ENCODE measurements at places on chromosomes 3 and 15.

DNA sequence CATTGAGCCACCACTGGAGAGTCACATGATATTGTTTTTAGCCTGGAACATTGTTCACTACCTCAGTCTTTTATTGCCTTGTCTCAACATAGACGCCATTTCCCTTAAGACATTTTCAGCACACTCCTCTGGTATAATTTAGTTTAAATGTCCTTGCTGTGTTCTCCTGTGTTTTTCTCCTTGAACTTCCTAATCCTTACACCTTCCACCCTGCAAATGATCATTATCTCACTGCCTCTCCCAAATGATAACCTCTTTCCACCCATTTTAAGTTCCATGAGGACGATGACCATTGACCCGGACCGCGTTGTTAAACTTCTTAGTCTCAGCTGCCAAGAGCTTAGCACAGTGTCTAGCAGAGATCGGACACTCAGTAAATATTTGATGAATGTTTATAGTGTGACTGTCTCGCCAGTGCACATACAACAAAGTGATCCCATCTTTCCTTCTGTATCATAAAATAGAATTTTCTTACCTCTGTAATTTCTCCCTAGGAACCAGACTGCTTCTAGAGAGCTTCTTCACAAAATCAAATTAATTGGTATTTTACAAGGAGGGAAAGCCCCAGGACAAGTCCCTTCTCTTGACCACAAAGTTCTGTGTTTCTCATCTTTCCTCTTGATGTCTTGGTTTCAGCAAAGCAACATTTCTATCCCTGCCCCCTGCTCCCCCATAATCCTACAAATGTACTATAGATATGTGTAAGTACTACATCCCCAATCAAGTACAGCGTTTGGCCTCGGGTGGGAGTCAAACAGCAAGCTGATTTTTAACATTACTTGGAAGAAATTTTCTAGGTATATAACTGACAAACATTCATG is 429.6 kb downstream of the LPP start:
- H3K27ac ChIP-seq, result peak overlapping the region; percentile 85
- no peak for DNase-seq
- no peak overlapping the region for H3K4me3 ChIP-seq
- peaks cover 14% of the 10 kb centered on the region for H3K4me1 ChIP-seq
- no peaks in the 10 kb centered on the region for H3K27me3 ChIP-seq
- no peaks in the 10 kb centered on the region for H3K36me3 ChIP-seq

DNA sequence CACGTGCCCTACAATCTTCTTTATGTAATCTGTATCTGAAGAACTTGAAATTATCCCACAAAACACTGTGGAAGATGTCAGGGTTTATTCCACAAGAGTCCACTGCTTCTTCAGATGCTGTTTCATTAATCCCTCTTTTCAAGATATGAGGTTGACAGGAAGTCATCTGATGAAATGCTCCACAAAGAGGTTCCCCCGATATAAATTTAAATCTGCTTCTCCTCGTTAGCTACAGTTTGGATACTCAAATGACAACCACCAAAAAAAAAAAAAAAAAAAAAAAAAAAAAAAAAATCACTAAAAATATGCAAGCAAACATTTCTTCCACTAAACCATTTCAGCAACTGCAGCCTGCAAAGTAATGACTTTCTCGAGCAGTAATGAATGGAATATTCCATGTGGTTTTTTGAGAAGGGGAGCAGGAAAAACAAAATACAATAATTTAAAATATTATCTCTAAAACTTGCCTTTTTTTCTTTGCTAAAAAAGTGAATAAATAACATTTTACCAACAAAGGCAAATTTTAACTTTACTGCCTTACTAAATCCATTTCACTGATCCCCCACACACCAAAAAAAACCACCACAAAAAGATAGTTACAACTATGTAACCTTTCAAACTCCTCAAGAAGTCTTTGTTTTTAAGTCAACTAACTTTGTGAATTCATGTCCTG is 37.8 kb downstream of the DLG1 start:
- no peak overlapping the region for H3K4me3 ChIP-seq
- no peaks in the 10 kb centered on the region for H3K27me3 ChIP-seq
- H3K36me3 ChIP-seq, result no peaks in the 10 kb centered on the region
- H3K27ac ChIP-seq, result no peak overlapping the region
- no peak for DNase-seq

- H3K36me3 ChIP-seq, result peaks cover 3% of the 10 kb centered on the region
- H3K4me3 ChIP-seq, result no peak overlapping the region
Observed at GRCh38 chr3:23863060-23863459, 53.7 kb downstream of the NKIRAS1 start.

- no peaks in the 10 kb centered on the region for H3K27me3 ChIP-seq
- peaks cover 10% of the 10 kb centered on the region for H3K4me1 ChIP-seq
- no peaks in the 10 kb centered on the region for H3K36me3 ChIP-seq
Observed at GRCh38 chr3:128198313-128198712, 45.0 kb downstream of the EEFSEC start.

DNA sequence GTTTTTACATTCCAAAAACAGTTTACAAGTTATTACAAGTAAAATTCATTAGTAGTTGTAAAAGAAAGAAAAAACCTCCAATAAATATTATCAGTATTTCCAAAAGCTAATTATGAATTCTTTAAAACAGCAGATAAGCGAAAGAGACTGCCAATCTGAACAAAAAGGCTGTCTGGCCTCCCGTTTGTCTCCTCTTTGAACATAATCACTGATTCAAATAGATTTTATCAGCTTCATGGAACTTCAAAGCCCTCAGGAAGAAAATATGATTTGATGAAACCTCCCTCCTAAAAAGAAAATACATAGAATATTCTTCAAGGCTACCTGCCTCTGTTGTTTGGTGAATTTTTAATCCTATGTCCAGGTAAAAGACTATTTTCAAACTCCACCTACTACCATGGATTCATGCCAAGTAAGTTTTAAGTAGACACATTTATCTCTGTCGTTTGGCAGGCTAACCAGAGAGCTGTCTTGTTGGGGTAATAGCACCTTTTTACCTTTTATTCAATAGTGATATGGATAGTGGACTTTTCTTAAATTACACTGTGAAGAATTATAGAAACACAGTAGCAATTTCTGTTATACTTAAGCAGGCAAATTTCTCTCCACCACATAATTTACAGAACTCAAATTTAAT is 35.0 kb downstream of the SATB1 start:
- H3K27ac ChIP-seq, result no peak overlapping the region
- no peaks in the 10 kb centered on the region for H3K4me1 ChIP-seq
- peaks cover 8% of the 10 kb centered on the region for H3K36me3 ChIP-seq
- H3K4me3 ChIP-seq, result no peak overlapping the region
- DNase-seq, result no peak

GRCh38 chr3:36596419-36596818 is 167.9 kb downstream of the DCLK3 start:
- H3K36me3 ChIP-seq, result no peaks in the 10 kb centered on the region
- peaks cover 9% of the 10 kb centered on the region for H3K4me1 ChIP-seq
- no peak for DNase-seq
- H3K27me3 ChIP-seq, result no peaks in the 10 kb centered on the region

- no peaks in the 10 kb centered on the region for H3K27me3 ChIP-seq
- H3K36me3 ChIP-seq, result no peaks in the 10 kb centered on the region
- no peak overlapping the region for H3K27ac ChIP-seq
- no peak overlapping the region for H3K4me3 ChIP-seq
Observed at GRCh38 chr15:91472316-91472756, 372.3 kb downstream of the SV2B start.

- no peak overlapping the region for H3K27ac ChIP-seq
- DNase-seq, result no peak
- H3K36me3 ChIP-seq, result peaks cover 11% of the 10 kb centered on the region
- no peaks in the 10 kb centered on the region for H3K27me3 ChIP-seq
- H3K4me3 ChIP-seq, result no peak overlapping the region
Observed at GRCh38 chr15:88835119-88835518, 31.9 kb downstream of the ACAN start.

- no peak overlapping the region for H3K4me3 ChIP-seq
- H3K27ac ChIP-seq, result no peak overlapping the region
- no peaks in the 10 kb centered on the region for H3K27me3 ChIP-seq
- no peaks in the 10 kb centered on the region for H3K4me1 ChIP-seq
Observed at GRCh38 chr3:155326901-155327300, 33.4 kb upstream of the STRIT1 start.

GRCh38 chr3:123388811-123389627 is 59.9 kb downstream of the ADCY5 start:
- H3K36me3 ChIP-seq, result no peaks in the 10 kb centered on the region
- H3K4me1 ChIP-seq, result peaks cover 60% of the 10 kb centered on the region
- H3K27ac ChIP-seq, result peak overlapping the region; percentile 90
- no peak overlapping the region for H3K4me3 ChIP-seq
- H3K27me3 ChIP-seq, result no peaks in the 10 kb centered on the region

DNA sequence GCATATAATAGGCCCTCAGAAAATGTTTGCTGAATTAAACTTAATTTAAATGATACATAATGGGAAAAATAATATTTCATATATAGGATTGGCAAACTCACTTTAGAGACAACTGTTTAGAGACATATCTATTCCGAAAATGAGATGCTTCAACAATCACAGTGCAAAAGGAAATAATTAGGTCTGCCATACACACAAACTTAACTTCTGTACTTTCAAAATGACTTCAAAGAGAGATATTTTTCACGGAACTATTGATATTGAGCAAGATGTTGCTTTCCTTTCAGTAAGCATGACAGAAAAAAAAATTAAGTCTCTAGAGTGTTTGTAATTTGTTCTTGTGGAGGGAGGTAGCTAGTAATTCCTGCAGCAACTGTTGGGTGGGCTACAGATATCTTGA is 769.5 kb downstream of the TUSC7 start:
- no peaks in the 10 kb centered on the region for H3K27me3 ChIP-seq
- H3K4me1 ChIP-seq, result no peaks in the 10 kb centered on the region
- H3K27ac ChIP-seq, result no peak overlapping the region
- DNase-seq, result no peak

DNA sequence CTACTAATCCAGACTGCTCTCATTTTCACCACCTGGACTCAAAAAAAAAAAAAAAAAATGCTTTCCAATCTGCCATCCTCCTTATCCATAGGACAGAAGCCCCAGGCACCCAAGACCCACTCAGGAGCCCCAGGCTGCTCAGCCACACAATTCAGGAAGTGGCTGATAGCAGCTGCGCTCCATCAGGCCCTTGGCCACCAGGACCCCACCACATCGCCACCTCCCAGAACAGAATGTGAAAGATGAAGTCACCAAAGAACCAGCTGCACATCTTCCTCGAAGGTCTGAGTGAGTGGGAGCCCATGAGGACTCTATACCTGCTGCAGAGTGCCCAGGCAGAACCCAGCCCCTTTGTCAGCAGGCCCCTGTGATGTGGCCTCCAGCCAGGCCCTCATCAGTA is 19.5 kb downstream of the POC1A start:
- no peak overlapping the region for H3K27ac ChIP-seq
- no peak overlapping the region for H3K4me3 ChIP-seq
- no peaks in the 10 kb centered on the region for H3K36me3 ChIP-seq
- H3K27me3 ChIP-seq, result no peaks in the 10 kb centered on the region
- DNase-seq, result no peak

DNA sequence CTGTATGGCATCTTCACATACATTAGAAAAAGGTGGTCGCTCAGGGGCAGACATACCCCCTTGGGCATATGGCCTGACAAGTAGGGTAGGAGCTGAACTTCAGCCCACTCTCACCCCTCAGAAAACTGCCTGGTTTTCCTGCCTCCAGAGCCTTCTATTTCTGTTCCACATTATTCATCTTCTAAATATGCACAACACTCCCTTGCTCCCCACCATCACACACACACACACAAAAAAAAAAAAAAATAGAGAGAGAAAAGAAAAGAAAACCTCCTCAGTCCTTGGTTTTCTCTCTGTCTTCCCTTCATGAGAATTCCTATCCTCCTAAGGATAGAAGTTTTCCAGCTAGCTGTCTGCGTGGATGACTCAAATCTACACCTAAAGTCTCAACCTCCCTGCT is 5.6 kb upstream of the ROPN1 start:
- H3K27ac ChIP-seq, result peak overlapping the region; percentile 65
- H3K27me3 ChIP-seq, result no peaks in the 10 kb centered on the region
- H3K4me3 ChIP-seq, result no peak overlapping the region
- no peak for DNase-seq
- H3K36me3 ChIP-seq, result no peaks in the 10 kb centered on the region

DNA sequence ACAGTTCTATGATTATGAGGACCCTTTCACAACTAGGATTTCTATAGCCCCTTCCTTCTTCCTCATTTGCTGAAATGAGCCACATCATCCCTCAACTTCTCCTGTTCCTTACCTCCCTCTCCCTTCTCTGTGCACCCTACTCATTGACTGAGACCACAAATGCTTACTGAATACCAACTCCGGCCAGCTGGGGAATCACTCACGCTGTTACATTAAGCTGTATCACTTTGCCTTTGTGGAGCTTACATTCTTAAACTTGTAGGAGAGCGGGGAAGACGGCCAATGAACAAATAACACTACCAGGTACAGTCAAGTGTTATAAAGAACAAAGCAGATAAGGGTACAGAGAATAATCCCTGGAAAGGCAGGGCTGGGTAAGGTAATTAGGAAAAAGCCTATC is 5.7 kb downstream of the SUCLG2 start:
- H3K4me1 ChIP-seq, result peaks cover 5% of the 10 kb centered on the region
- H3K27ac ChIP-seq, result no peak overlapping the region
- no peaks in the 10 kb centered on the region for H3K36me3 ChIP-seq
- no peak overlapping the region for H3K4me3 ChIP-seq
- no peaks in the 10 kb centered on the region for H3K27me3 ChIP-seq

DNA sequence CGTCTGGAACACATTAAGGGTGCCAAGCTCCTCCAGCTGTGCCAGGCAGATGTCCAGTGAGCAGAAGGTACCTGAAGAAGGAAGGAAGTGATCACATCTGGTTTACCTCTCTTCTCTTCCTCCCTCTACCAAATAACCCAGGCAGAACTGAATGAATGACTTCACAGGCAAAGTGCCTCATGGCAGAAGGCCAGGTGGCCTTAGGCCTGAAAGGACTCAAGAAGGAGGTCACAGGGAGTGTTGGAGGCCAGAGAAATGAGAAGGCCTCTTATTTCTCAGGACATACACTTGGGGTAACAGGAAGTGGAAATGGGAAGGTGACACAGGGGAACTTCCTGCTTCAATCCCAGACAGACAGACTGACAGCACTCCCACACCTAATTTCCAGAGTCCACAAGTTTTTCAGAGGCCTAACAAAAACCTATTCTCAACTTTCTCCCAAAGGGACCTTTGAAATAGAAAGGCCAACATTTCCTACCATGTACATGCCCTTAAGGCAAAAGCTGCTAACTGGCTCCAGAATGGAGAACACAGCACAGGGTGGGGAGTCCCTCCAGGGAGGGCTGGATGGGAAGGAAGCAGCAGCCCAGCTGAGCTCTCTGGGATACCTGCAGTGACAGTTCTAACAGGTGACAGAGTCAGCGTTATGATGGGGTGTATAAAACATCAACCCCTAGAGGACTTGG is 17.6 kb upstream of the SIN3A start:
- H3K27me3 ChIP-seq, result no peaks in the 10 kb centered on the region
- peaks cover 76% of the 10 kb centered on the region for H3K36me3 ChIP-seq
- no peaks in the 10 kb centered on the region for H3K4me1 ChIP-seq
- H3K4me3 ChIP-seq, result no peak overlapping the region
- H3K27ac ChIP-seq, result no peak overlapping the region
- DNase-seq, result no peak

DNA sequence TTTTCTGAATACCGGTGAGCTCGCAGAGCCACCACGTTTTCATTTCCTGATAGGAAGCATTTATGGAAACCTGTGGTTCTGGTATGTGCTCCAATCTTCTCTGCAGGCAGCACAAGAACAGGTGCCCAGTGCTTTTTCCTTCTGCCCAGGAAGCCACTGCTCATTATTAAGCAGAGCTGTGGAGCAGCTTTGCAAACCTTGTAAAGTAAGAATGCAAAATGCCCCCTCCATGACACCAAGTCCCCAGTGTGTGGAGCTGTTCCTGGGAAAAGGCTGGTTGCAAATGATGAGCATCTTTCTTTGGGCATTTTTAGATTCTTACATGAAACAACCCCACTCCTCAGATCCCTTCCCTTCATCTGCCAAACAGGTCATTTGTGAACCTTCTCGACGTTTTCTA is 65.7 kb upstream of the MRPL3 start:
- no peaks in the 10 kb centered on the region for H3K27me3 ChIP-seq
- H3K4me1 ChIP-seq, result no peaks in the 10 kb centered on the region
- no peaks in the 10 kb centered on the region for H3K36me3 ChIP-seq
- H3K27ac ChIP-seq, result no peak overlapping the region
